Activated CD4-positive, alpha-beta T cell treated with anti-CD3 and anti-CD28 coated beads, Interleukin-2, amount 10 ng/mL, durations not matched to agents 24 days and 14 days (primary cell): ENCODE measurements at places on chromosomes 13 and 19.
A peak's percentile ranks its signal among the peaks of the same experiment; 100 is the strongest.

DNA sequence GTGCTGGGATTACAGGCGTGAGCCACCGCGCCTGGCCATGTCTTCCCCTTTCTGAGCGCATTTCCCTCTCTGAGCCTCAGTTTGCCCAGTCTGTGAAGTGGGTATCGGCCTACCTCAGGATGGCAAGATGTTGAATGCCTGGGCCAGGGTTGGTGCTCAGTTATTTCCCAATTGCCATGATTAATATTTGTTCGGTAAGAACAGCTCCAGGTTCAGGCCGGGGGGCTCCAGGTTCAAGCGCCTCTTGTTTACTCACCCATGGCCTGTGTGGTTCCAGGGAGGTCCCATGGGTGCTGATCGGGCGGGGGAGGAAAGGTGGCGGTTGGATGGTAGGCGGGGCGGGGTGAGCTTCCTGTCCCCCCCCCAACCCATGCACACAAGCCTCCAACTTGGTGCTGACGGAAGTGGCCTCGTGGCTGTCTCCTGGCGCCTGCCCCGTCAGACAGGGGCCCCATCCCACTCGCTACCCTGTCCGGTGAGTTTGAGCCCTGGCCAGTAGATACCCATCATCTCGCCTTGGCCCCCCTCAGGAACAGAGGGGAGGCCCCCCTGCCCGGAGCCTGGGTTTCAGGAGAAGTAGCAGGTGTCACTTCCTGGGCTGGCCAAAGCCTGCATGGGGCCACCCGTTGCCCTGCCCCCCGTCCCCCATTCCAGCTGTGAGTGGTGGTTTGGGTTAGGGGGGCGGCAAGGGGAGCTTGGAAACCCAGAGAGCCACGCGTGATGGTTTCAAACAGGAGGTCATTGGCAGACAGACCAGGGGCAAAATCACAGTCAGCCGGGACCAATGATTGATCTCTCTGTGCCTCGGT lies at the start of gene FCHO1:
TSS of gene FCHO1 (plus strand) at position 375 of the 809 bp plus-strand sequence. CDS start 3,688 bp downstream, outside the sequence.
- peaks cover 25% of the 10 kb centered on the region for H3K36me3 ChIP-seq
- peaks cover 54% of the 10 kb centered on the region for H3K4me1 ChIP-seq
- DNase-seq: peak; percentile 95
- no peaks in the 10 kb centered on the region for H3K27me3 ChIP-seq
- H3K27ac ChIP-seq: peak within 1 kb of the TSS; percentile 95

DNA sequence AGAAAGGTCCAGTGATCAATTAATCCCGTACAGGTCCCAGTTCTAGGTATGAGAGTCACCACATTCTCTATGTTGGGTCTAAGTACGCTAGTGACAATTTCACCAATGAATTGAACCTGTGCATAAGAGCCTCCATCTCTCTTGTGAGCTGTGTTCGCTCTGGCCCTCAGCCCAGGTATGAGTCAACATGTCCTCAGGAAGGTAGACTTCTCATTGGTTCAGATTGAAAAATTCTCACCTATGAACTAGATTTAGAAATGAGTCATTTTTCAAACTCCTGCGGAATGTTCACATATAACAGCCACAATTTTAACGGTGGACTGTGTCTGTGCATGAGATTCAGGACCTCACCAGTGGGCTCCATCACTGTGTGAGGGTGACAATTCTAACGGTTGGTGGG lies 12.7 kb upstream of the ZNF43 start:
- peaks cover 16% of the 10 kb centered on the region for H3K4me1 ChIP-seq
- DNase-seq: no peak
- peaks cover 65% of the 10 kb centered on the region for H3K36me3 ChIP-seq
- H3K4me3 ChIP-seq: no peak overlapping the region
- H3K27ac ChIP-seq: no peak overlapping the region

GRCh38 chr19:11091703-11092153 lies 2.5 kb downstream of the LDLR start:
- DNase-seq: peak; percentile 91
- H3K4me3 ChIP-seq: peak overlapping the region; percentile 97

GRCh38 chr13:70023516-70023915 lies 84.1 kb upstream of the ATXN8OS start:
- no peaks in the 10 kb centered on the region for H3K27me3 ChIP-seq
- DNase-seq: no peak
- H3K36me3 ChIP-seq: no peaks in the 10 kb centered on the region
- H3K4me3 ChIP-seq: no peak overlapping the region

- peak; percentile 58 for DNase-seq
- peaks cover 26% of the 10 kb centered on the region for H3K27me3 ChIP-seq
- H3K27ac ChIP-seq: peak overlapping the region; percentile 65
- no peaks in the 10 kb centered on the region for H3K36me3 ChIP-seq
These were observed 8.4 kb downstream of the EPHX3 start for GRCh38 chr19:15223649-15224361.

GRCh38 chr13:46168341-46168740 lies 13.6 kb downstream of the LCP1 start:
- H3K4me3 ChIP-seq: peak overlapping the region; percentile 82
- H3K27ac ChIP-seq: peak overlapping the region; percentile 92
- peak; percentile 76 for DNase-seq
- peaks cover 56% of the 10 kb centered on the region for H3K36me3 ChIP-seq
- peaks cover 83% of the 10 kb centered on the region for H3K4me1 ChIP-seq
- H3K27me3 ChIP-seq: no peaks in the 10 kb centered on the region

- H3K4me1 ChIP-seq: peaks cover 14% of the 10 kb centered on the region
- no peak overlapping the region for H3K4me3 ChIP-seq
- DNase-seq: no peak
- no peak overlapping the region for H3K27ac ChIP-seq
- no peaks in the 10 kb centered on the region for H3K36me3 ChIP-seq
These were observed 4.4 kb downstream of the CILP2 start for GRCh38 chr19:19542507-19542906.

- DNase-seq: no peak
- no peak overlapping the region for H3K27ac ChIP-seq
- H3K36me3 ChIP-seq: no peaks in the 10 kb centered on the region
- no peak overlapping the region for H3K4me3 ChIP-seq
- no peaks in the 10 kb centered on the region for H3K4me1 ChIP-seq
- H3K27me3 ChIP-seq: no peaks in the 10 kb centered on the region
These were observed 55.8 kb downstream of the PEPD start for GRCh38 chr19:33465834-33466233.

DNA sequence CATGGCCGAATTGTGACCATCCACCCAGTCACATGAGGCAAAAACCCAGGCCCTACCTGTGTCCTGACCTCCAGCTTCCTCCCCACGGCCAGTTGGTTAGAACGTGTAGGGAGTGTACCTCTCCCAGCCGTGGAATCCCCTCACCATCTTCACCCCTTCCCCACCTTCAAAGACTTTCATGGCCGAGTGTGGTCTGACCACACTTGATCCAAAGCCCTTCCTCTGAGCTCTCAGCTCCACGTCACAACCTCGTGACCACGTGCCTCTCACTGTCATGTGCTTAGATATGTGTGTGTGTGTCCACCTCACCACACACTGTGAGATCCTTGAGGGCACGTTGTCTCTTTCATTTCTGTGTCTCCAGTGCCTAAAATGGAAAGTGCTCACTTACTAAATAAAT lies 48.6 kb upstream of the UBE2L5 start:
- peak overlapping the region; percentile 97 for H3K27ac ChIP-seq
- peak; percentile 84 for DNase-seq
- peaks cover 87% of the 10 kb centered on the region for H3K4me1 ChIP-seq
- H3K4me3 ChIP-seq: peak overlapping the region; percentile 85

DNA sequence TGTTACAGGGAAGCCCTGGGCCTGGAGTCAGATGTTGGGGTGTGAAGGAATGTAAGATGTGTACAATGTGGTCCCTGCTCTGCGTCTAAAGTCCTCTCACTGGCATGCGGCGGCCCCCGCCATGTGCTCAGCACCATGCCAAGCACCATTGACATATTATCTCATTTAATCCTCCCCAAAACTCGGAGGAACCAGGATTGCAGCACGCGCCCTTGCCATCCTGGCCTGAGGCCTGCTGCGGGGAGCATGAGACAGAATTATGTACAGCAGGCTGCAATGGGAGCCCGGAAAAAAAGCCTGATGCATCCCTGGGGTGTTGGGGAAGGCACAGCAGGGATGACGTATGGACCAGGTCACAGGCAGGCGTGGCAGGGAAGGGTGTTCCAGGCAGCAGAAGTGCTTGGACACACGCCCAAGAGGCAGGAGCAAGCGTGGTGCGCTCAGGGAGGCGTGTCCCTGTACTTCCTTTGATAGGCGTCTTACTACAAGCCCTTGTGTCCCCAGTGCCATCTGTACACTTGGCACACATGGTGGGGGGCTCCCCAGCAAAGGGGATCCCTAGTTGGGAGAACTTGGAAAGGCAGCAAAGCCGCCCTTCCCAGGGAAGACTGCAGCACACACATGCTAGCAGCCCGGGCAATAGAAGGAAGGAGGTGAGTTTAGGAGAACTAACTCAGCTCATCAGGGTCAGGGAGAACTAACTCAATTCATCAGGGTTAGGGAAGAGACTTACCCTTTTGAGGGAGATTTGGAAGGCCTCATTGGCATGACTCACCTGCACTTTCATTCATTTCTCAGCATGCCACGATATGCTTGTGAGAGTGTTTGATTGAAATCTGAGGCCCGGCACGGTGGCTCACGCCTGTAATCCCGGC lies 3.4 kb downstream of the EVI5L start:
- peaks cover 17% of the 10 kb centered on the region for H3K4me1 ChIP-seq
- H3K27ac ChIP-seq: no peak overlapping the region
- H3K27me3 ChIP-seq: peaks cover 4% of the 10 kb centered on the region
- no peak for DNase-seq

- H3K4me3 ChIP-seq: no peak overlapping the region
- no peak for DNase-seq
- H3K27ac ChIP-seq: no peak overlapping the region
- H3K27me3 ChIP-seq: peaks cover 2% of the 10 kb centered on the region
These were observed 152.3 kb downstream of the DLEU7 start for GRCh38 chr13:50691176-50691680.
